Activated T-helper 1 cell treated with anti-CD3 and anti-CD28 coated beads, Interleukin-2, amount 50 U/mL, for 16 hours (primary cell): ENCODE measurements at places on chromosomes 5 and 9.

GRCh38 chr9:13804532-13804931, 509.4 kb downstream of the NFIB start:
- DNase-seq = no peak

- DNase-seq = no peak
Observed at GRCh38 chr9:38316166-38316780, 76.2 kb upstream of the ALDH1B1 start.

DNA sequence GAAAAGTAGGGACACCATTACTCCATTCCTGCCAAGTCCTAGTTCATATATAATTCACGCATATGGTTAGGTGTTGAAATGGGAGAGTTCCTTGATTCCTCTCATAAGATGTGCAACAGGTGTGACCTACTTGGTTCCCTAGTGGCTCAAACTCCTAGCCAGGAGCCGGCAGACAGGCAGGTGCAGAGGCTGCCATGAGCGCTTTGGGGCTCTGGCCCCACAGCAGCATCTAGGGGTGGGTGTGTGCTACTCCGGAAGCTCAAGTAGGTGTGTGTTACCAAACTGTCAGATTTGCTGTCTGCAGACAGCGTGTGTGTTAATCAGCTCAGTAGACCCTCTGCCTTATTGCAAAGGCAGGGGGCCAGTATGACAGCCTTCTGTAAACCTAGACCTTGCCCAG, 1652.4 kb upstream of the ACO1 start:
- no peak for DNase-seq

DNA sequence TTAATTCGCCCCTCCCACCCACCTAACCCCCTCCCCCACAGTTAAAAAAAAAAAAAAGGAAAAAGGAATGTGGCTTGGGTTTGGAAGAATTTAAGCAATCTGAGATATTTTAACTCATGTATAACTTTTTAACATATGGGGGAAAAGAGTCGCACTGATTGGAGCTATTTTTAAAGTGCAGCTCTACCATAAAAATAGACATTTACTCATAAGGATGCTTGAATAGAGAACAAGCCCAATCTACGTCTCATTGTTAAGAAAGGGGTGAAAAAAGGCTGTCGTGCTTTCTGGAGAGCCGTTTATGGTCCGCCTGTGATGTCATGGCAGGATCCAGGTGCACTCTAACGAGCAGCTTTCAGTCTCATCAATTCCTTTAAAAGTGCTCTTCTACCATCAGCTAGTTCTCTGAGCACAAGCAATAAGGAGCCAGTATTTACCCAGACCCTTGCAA, 142.4 kb downstream of the ELAVL2 start:
- no peak for DNase-seq

DNA sequence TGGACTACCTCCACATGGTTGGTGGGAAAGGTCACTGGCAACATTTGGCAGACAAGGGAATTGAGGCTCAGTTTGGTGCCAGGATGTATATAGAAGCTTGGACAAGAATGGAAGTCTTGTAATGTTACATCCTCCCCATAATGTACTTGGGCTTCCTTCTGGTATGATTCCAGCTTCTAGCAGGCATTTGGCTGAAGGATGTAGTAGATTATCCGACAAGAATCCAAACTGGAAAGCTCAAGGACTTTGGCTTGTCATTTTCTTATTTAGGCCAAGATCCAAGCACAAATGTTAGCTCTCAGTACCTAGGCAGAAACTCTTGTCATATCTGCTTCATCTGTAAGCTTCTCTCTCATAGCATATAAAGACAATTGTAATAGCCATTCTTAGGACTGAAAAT, 209.1 kb downstream of the MAPKAP1 start:
- DNase-seq = no peak

DNA sequence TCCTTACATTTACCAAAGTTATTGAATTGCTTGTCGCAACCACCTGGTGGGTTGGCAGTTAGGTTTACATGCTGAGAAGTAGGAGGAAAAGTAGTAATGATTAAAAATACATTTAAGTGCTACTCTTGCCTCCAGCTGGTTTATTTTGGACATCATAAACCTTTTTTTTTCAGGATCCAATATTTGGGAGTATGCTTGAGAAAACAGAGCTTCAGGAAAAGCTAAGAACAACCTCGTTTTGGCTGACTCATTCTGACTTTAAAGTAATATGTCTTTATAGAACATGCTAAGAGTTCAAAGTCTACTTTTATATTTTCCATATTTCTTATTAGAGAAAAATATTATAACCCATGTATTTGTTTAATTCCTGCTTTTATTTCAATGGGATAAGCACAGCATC, 41.7 kb upstream of the BNC2 start:
- DNase-seq = no peak

DNA sequence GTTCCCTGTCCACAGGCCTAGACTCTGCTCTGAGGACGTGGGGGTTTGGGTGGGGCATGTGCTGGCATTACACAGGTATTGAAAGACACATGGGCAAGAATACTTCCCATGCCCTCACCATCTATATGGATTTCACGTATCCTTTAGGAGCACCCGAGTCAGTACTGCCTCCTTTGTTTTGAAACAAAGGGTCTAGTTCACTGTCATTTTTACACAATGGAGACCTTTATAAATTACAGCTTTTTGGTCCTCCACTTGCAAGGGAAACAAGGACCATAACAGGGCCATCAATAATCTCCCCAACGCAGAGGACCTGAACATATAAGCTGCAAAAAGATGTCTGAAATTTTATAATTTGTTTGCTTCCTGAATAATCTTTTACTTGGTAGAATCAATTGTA, 24.9 kb upstream of the CRHBP start:
- DNase-seq = no peak

DNA sequence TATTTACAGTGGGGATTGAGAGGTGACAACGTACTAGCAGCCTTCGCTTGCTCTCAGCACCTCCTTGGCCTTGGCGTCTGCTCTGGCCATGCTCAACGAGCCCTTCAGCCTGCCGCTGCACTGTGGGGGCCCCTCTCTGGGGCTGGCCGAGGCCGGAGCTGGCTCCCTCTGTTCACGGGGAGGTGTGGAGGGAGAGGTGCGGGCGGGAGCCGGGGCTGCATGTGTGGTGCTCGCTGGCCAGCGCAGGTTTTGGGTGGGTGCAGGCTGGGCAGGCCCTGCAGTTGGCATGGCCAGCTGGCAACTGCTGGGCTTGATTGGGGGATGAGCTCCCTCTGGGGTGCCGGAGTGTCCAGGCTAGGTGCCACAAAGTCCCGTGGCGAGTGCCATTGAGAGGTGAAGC, 5.8 kb upstream of the DMRTA1 start:
- DNase-seq = no peak

- DNase-seq = no peak
Observed at GRCh38 chr5:145999208-145999607, 62.8 kb downstream of the SH3RF2 start.

DNA sequence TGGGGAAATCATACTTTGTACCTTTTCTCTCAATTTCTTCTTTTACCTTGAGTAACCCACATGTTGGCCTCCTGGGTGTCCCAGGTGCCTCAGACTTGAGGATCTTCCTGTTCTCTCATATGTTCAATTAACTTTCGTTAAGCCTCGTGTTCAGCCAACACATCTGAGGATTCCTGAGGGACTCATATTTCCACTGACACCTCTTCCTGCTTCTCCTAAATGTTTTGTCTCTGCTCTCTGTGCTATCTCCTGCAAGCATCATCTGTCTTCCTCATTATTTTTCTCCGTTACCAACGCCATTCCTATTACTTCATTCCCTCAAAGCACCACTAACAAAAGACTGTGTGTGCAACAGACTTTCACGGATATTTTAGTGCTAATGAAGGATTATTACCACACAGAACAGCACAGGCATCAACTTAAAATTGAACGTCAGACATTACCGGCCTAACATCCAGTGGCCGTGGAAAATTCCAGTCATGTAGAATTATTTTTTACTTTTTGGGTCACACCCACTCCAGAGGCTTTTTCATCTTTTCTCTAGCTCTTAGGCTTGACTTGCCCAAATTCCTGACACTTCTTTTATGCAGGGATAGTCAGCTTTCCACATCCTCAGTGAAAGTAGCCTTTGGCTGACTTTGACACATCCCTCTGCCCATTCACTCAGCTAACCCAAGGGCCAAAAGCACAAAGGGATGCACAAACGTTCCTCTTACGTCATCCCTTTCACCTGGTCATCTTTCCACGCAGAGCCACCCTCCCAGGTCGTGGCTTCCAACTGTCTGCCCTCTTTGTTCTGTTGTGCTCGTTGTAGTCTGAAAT, 46.0 kb upstream of the OSMR start:
- DNase-seq = no peak

DNA sequence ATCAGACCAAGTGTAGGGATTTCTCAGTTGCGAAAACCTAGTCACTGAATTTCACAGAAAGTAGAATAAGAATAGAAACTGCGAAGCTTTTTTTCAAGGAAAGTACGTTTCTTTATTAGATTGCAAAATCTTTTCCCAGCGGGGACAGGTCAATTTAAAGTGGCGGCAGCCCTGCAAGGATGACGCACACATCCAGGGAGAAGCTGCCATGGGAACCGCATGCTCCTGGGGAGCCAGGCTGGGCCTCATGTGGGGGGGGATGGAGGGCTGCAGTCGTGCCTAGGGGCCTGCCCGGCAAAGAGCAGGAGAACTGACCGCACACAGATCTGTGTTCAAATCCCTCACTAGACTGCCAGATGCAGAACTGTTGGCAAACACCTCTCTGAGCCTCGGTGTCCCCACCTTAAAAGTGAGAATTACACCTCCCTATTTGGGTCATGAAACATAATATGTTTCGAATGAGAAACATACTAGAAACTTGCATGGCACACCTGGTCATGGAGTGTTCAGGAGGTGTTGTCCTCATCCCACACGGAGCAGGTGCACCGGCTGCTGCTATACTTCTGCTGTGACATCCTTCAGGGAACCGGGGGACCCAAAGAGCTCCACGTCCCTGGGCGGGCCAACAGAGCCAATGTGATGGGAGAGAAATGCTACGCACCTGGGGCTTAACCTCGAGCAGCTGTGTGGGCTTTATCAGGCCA, 127.8 kb upstream of the PHYKPL start:
- DNase-seq = no peak

- no peak for DNase-seq
Observed at GRCh38 chr9:98707166-98708102, 1.3 kb downstream of the GABBR2 start.

DNA sequence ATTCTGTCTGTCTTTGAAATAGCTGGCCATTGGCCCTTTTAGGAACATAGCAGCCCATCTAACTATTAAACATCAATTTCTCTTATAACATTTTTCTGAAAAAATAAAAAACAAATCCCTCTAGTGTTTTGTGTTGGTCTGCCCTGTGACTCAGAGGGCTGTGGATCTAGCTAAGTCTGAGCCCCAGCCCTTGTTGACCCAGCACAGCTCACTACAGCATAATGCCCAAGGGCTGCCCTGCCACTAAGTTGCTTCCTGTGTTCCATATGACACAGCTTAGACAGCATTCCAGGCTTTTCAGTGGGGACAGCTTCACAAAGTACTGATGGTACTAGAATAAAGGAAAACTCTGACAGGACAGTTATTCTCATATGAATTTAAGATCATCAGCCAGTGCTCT, 136.0 kb downstream of the SCAMP1 start:
- DNase-seq = no peak

DNA sequence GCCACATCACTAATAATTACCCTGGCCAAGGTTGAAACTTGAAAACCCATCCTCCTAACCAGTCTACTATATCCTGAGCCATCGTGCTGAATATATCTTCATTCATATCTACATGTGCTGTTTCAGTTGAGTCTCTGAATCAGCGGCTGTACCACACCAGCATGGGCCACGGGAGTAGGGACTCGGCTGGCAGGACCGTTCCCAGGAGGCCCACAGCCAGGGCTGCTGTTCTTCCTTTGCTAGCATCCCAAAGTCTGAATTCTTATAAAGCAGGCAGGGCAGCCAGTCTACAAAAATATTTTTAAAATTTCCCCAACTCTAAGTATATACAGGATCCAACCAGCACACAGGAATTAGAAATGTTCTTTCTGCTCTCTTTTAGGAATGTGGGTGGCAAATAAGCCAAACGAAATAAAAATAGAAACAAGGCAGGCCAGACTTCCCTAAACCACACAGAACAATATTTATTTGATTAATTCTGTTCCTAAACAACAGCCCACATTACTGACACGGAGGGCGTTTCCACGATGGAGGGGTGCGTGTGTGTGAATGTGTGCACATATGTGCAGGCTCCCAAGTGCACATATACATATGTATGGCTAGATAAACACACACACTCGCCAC, 42.8 kb upstream of the EQTN start:
- no peak for DNase-seq

GRCh38 chr5:102107865-102108264, 188.2 kb downstream of the SLCO4C1 start:
- no peak for DNase-seq

GRCh38 chr9:114097613-114098020, 1.5 kb downstream of the KIF12 start:
- no peak for DNase-seq

DNA sequence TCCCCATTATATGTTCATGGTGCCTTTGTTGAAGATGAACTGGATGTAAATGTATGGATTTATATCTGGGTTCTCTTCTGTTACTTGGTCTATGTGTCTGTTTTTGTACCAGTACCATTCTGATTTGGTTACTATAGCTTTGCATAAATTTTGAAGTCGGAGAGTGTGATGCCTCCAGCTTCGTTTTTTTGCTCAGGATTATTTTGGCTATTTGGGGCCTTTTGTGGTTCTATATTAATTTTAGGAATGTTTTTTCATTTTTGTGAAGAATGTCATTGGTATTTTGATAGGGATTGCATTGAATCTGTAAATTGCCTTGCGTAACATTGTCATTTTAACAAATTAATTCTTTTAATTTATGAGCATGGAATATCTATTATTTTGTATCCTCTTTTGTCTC, 36.6 kb upstream of the ZNF366 start:
- no peak for DNase-seq

- DNase-seq = no peak
Observed at GRCh38 chr9:127693143-127693542, 13.6 kb upstream of the CFAP157 start.

- DNase-seq = no peak
Observed at GRCh38 chr5:172322028-172322965, 38.7 kb upstream of the UBTD2 start.

- DNase-seq = no peak
Observed at GRCh38 chr5:33321026-33321425, 119.7 kb upstream of the TARS1 start.

DNA sequence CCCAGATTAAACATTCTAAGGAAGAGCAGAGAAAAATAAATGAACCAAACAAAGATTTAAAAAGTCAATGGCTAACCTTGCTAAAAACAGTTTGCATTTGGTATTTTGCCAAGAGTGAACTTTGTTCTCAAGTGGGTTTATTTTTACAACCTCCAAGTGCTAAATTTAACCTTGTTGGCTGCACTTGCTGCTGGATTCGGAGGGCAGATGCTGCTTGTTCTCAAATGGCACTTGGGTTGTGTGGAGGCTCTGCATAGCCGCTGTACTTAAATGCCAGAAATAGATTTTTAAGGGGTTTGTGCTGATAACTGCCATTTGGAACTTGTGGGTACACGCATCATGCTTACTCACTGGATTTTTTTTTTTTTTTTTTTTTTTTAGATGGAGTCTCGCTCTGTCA, 13.3 kb upstream of the SPATA24 start:
- no peak for DNase-seq

GRCh38 chr5:131630963-131631350, 4.1 kb downstream of the RAPGEF6 start:
- DNase-seq = no peak
